Inflammatory macrophage treated with lipopolysaccharide for 1 hour (primary cell): ENCODE measurements at places on chromosomes 4 and X.

- no peak for DNase-seq
Measured at GRCh38 chr4:5636766-5637670, 71.3 kb downstream of the EVC2 start.

- no peak for DNase-seq
Measured at GRCh38 chr4:93086356-93086755, 742.2 kb upstream of the ATOH1 start.

GRCh38 chrX:138718941-138719340 is 7.4 kb upstream of the FGF13 start:
- DNase-seq: no peak

DNA sequence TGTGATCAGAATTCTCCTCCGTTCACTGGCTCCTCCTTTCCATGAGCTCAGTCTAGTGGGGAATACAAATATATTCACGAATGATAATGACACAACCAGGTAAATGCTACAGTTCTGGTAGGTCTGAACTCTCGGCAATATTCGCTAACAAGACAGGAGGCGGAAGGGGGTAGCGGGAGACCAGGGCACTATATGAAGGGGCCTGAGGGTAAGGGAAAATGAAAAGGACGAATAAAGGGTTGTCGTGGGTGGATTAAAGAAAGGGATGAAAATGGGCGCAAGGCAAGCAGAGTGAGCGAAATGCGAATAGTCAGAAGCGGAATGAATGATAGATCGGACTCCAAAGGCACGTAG is 743 bp downstream of the NKAP start:
- DNase-seq: no peak
